A673 (cell line): ENCODE measurements at places on chromosomes 13 and 19.
A peak's percentile ranks its signal among the peaks of the same experiment; 100 is the strongest.

DNA sequence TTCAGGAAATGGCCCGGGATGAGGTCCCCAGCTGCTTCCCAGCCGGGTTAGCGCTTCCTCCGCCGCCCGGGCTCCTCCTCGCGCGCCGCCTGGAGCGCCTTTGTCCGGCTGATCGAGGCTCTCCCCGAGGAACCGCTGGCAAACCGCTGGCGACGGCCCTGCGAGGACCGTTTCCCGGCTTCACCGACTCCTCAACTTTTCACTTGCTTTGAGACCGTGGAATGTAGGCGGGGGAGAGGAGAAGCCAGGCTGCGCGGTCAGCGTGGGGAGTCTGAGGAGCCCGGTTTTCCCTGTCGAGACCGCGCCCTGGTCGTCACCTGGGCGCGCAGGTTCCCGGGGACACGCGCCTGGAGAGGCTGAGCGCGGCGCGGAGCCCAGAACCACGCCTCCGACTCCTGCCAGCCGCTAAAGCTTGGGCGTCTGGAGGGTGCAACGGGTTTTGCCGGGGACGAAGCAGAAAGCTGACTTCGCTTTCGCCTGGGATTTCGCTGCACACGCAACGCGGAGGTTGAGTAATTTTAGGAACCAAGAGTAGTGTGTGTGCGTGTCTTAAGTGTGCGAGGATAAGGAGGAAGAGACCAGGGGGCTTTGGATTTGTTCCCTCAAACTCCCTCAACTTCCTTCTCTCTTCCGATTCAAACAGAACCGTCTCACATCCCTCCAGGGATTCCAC, 7.3 kb upstream of the DGKH start:
- DNase-seq: peak; percentile 69

- DNase-seq: no peak
Observed at GRCh38 chr13:109246001-109246400, 540.4 kb downstream of the IRS2 start.

DNA sequence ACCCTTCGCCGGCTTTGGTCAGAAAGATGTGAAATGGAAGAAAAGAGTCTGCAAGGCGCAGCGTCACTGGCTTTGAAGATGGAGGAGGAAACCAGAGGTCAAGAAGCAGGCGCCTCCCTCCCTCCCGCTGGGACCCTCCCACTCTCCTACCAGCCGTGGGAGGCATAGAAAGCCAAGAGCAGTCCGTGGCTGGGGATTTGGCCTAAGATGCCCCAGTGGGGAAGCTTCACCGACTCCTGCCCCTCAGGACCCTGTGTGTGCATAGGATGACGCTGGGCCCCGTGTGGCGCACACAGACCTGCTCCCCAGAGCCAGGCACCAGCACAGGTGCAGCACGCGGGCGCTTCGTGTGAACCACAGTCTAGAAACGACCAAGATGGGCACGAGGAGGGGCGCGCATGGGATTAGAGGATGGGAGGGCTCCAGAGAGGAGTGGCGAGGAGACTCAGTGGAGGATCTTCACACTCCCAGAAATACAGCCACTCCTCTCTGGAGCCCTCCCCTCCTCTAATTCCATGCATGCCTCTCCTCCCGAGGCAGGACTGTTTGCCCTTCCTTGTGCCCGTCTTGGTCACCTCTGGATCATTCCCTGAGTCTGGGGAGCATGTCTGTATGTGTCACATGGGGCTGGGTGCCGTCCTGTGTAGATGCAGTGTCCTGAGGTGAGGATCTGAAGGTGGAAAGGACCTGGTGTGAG, 194.3 kb downstream of the TEX29 start:
- no peak for DNase-seq

- no peak for DNase-seq
Observed at GRCh38 chr19:53004242-53004641, 9.5 kb upstream of the ERVV-1 start.

- DNase-seq: no peak
Observed at GRCh38 chr13:98998831-98999638, 21.2 kb upstream of the DOCK9 start.

DNA sequence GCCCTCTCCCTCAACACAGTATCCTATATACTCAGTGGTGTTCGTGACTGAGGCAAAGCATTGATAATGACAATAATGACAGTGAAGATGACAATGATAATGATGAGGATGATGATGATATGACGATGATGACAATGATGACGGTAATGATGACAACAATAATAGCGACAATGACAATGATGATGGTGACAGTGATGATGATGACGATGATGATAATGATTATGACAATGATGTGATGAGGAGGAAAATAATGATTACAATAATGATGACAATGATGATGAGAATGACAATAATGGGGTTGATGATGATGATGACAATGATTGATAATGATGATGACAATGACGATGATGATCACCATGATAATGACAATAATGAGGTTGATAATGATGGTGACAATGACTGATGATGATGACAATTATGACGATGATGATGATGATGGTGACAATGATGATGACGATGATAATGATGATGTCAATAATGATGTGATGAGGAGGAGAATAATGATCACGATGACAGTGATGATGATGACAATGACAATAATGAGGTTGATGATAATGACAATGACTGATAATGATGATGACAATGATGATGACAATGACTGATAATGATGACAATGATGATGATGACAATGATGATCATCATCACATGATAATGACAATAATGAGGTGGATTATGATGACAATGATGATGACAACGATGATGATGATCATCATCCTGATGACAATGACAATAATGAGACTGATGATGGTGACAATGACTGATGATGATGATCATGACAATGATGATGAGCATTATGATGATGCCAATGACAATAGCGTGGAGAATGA, 16.7 kb downstream of the ELSPBP1 start:
- no peak for DNase-seq

- no peak for DNase-seq
Observed at GRCh38 chr19:19338082-19338481, 17.5 kb downstream of the MAU2 start.

GRCh38 chr19:51628153-51628939, 1.9 kb downstream of the SIGLEC5 start:
- no peak for DNase-seq

DNA sequence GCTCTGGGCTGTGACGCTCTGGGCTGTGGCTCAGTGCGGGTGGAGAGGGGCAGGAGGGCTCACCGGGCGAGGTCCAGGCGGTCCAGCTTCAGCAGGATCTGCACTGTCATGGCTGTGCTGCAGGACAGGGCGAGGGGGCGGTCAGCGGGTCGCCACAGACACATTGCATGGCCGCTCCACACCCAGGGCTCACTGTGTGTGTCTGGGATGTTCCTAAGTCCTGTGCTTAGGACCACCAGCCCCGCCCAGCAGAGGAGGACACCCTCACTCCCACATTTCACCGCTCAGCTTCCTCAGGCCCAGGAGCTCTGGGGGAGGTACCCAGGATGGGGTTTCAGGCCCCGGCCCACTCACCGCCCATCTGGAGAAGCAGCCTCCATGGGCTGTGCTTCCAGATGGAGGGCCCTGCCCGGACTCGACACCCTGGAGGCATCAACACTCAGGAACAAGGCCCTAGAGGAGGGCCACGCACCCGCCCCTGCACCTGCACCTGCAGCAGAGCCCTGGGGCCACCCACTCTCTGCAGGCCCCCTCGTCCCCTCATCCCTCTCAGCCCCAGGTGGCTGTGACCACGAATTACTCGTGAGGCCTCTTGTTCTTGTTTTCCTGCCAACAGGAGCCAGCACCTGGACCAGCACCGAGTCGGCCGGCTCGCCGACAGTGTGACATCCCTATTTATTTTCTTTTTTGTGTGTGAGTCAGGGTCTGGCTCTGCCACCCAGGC, 9.7 kb upstream of the CERS1 start:
- no peak for DNase-seq

DNA sequence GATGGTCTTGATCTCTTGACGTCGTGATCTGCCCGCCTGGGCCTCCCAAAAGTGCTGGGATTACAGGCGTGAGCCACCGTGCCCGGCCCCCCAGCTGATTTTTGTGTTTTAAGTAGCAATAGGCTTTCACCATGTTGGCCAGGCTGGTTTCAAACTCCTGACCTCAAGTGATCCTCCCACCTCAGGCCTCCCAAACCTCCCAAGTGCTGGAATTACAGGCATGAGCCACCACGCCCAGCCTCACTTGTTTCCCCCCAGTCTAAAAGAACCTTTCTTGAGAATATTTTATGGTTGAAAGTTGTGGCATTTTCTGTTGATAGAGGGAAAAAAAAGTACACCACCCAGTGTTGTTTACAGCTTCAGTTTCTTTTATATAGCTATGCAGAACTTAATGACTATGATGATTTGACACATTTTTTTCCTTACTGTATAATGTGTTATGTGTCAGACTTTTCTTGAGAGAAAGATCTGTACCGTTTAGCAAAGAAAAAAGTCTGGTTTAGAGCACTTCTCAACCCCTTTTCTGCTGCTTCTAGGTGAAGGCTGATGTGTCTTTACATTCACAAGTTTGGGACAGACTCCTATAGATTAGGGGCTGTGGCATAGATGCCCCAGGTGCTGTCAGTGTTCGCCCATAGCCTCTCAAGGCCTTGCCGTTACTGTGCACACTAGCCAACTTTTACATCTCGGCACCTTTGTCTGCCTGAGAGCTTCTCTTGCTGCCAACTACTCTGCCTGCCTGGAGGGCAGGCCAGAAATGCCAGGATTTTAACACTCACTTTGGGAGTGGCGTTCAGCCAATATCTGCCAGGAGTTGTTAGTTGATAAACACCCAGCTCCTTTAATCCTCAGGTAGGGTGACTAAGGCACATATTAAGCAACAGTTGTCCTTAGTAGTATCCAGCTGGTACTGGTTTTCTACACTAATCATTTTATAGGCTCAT, 33.0 kb downstream of the KCTD4 start:
- no peak for DNase-seq

- no peak for DNase-seq
Observed at GRCh38 chr13:107208889-107209288, 641.0 kb upstream of the ARGLU1 start.

- DNase-seq: no peak
Observed at GRCh38 chr19:34241513-34242337, 12.6 kb upstream of the GARRE1 start.

GRCh38 chr13:77457966-77458365, 77.5 kb upstream of the SCEL start:
- no peak for DNase-seq

DNA sequence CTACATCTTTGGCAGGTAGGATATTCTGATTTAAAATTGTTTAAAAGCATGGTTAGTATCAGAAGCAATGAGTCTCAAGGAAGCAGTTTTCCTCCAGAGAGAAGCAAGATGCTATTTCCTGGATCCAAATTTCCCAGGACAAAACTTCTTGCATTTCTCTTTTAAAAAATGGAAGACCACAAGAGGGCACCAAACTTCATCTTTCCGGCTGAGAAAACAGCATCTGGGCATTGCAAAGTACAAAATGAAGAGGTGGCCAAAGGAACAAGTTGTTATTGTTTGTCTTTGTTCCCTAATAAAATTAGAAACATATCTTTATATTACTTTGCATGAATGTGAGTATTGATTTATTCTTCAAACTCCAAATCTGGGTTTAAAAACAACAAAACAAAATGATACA, 60.0 kb upstream of the LRCH1 start:
- peak; percentile 74 for DNase-seq

- no peak for DNase-seq
Observed at GRCh38 chr13:67137044-67137735, 92.9 kb downstream of the PCDH9 start.

GRCh38 chr13:88887045-88887662, 1216.0 kb downstream of the SLITRK5 start:
- no peak for DNase-seq

DNA sequence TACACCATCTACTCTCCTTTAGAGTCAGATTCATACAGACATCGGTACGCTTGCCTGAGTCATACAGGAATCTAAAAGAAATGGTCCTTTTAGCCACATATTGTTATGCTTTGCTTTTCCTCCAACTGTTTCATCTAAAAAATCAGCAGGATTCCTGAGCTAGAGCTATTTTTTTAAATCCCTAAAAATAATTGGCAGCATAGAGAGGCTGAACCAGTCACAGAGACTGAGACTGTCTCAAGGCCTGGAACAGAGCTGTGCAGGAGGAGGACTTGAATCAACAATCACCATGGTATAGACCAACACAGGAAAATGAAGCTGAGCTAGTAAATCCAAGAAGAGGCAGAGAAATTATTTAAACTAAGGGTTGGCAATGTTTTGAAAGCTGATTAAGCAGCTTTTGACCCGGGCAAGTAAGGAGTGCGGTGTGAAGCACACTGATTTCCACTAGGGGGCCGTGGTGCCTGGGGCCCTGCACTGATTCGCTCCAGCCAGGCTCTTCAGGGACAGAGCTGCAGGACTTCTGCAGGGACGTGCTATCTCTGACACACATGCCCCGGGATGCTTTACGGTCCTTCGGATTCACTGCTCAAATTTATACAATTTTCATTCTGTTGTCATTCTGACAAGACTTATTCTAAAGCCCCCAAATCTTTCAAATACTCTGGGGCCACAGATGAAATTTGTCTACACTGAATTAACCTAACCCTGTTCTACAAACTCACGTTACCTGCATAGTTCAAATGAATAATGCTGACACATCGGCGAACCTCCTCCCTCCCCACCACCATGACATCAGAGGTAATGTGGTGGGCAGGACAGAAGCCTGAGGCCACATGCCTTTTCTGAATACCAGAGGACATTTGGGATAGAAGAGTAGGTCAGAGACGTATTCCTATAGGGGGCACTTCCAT, 87.6 kb upstream of the SLC15A1 start:
- peak; percentile 67 for DNase-seq

DNA sequence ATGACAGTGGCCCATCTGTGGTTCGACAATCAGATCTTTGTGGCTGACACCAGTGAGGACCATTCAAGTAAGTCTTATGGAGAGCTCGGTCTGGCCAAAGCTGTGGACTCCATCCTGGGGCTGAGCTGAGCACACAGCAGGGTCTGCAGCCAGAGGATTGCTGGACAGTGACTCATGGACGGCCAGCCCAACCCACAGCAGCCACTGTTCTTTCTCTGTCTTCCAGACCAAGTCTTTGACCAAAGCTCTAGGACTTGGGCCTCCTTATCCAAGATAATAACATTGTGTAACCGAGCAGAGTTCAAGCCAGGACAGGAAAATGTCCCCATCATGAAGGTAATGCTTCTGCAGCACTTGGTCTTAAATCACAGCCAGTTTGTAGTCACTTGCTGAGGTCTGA, 12.4 kb downstream of the ATP12A start:
- no peak for DNase-seq

- DNase-seq: peak; percentile 75
Observed at GRCh38 chr19:17944301-17944700, 11.5 kb downstream of the CCDC124 start.
